ENCODE measurements at places on chromosomes 2 and 18.

GRCh38 chr2:80291656-80292055 is 12.9 kb downstream of the LRRTM1 start:
- DNase-seq = no peak

DNA sequence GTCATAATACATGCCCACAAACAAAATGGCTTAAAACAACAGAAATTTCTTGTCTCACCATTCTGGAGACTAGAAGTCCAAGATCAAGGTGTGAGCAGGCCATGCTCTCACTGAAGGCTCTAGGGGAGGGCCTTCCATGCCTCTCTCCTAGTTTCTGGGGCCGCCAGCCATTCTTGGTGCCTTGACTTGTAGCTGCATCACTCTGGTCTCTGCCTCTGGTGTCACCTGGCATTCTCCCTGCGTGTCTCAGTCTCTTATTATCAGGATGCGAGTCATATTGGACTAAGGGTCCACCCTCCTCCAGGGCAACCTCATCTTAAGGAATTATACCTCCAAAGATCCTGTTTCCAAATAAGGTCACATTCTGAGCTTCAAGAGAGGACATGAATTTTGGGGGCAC is 76.1 kb downstream of the KCNF1 start:
- no peak for DNase-seq

DNA sequence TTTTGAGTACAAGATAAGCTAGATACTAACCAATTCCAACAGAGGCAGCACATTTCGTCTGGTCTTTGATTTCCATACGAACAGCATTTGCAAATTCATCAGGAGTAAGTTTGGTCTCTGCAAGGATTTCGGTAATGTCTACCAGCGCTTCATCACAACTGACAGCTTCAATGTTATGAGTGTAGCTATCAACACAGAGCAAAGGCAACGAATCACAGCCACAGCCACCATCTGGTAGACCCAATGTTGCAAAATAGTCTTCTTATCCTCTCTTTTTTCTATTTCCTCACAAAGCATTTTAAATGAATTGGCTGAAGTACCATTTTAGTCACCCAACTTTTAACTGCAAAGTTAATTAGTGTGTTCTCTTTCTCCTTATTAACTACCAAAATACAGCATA is 68.3 kb downstream of the REV1 start:
- no peak for DNase-seq

GRCh38 chr2:20576598-20577115 is 74.2 kb downstream of the HS1BP3 start:
- no peak for DNase-seq

- no peak for DNase-seq
Observed at GRCh38 chr18:76975577-76976110, 153.3 kb downstream of the ZNF236 start.

DNA sequence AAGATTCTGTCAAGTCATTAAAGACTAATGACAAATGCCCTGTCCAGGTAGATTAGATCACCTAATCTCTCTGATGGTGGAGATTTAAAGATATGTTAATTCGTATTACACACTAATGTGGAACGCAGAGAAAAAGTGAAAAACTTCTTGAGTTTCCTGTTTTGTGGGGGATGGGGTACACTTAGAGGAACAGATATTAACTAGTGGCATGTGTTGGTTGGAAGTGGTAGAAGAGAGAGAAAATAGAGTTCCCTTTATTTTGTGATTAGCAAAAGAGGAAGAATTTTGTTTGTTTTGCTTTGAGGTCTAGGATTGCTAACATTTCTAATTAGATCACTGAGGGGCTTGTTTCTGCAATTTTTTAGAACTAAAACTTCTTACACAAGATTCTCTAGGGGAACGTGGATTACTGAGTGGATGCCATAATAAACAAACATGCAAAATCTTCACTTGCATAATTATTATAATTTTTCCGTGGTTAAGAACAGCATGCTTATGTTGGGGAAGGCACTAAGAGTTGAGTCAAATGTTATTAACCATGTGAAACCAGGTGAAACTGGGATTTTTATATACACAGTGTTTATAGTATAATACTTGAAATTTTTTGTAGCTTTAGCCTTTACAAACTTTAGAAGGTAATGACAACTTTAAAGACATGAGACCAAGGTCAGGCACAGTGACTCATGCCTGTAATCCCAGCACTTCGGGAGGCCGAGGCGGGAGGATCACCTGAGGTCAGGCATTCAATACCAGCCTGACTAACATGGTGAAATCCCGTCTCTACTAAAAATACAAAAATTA is 97.4 kb upstream of the STK17B start:
- no peak for DNase-seq

GRCh38 chr2:213065583-213066442 is 85.6 kb downstream of the IKZF2 start:
- DNase-seq = no peak

DNA sequence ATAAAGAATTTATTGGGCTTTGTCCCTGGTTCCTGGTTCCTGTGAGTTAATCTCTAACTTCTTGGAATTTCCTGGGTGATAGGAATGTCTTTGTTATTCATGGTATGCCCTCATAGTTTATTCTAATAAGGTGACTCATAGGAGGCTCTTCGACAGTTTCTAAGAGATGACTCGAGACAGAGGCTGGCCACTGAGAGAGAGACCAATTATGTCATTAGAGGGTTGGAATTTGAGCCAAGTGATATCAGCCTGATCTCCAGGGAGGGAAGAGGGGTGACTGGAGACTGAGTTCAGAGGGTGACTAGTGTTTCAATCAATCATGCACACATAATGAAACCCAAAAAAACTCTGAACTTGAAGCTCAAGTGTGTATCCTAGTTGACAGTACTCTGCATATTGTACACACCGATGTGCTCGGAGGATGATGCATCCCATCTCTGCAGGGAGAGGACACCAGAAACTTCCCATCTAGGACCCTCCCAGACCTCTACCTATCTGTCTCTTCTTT is 185.7 kb downstream of the MTCL1 start:
- no peak for DNase-seq

DNA sequence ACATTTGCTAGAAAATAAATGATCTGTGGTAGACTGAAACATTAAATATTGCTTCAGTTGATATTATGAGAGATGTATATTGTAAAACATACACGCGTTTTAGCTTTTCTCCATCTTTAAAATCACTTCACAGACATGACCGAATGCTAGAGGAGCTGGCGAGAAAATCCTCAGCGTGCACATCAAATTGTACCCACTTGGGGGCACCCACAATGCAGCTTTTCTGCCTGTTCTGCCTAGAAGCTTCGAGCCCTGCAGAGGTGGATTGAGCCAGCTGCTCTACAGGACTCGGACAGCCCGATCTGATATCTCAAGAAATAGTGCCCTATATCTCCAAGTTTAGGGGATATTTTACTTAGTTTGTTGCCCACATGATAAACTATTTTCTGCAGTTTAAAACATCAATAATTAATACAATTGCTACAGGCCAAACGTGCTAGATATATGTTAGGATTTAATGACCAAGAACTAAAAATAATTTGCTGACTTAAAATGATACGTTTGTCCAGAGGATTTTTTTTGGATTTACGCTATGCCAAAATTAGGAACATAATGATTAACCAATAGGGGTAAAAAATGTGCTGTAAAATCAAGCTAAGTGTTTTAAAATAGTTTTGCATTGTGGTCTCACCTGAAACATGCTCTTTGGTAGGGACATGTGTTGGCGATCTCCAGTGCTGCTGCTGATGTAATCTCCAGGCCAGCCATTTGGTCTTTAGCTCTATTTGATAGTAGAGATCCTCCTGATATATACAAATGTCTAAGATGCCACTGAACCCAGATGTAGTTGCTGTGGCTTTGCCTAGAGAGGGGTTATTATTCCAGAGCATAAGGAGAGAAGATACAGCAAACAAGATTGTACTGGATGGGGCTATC is 22.3 kb upstream of the ATP5MC3 start:
- DNase-seq = no peak

GRCh38 chr2:230408244-230408842 is 7.7 kb upstream of the SP100 start:
- DNase-seq = no peak

- no peak for DNase-seq
Observed at GRCh38 chr2:116809109-116809508, 1005.4 kb upstream of the DDX18 start.

- DNase-seq = no peak
Observed at GRCh38 chr2:1543776-1544477, 130.7 kb downstream of the TPO start.

DNA sequence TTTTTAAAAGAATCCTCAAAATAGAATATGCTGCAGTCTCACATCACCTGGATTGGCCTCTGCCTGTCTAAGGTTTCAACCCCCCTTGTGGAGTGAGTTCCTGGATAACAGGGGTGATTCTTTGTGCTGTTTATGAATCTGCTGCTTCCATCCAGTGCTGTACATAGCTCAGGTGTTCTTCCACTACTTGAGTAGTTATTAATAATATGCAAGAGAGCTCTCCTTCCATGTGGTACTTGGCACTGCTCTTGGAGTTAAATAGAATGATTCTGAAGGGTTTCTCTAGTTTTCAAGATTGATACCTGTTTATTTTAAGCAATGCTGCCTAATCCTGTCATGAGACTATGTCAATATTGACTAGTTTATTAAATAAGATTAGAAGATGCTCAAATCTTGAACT is 273.6 kb downstream of the RDH14 start:
- DNase-seq = no peak

- DNase-seq = no peak
Observed at GRCh38 chr2:19649785-19650380, 251.9 kb downstream of the TTC32 start.

DNA sequence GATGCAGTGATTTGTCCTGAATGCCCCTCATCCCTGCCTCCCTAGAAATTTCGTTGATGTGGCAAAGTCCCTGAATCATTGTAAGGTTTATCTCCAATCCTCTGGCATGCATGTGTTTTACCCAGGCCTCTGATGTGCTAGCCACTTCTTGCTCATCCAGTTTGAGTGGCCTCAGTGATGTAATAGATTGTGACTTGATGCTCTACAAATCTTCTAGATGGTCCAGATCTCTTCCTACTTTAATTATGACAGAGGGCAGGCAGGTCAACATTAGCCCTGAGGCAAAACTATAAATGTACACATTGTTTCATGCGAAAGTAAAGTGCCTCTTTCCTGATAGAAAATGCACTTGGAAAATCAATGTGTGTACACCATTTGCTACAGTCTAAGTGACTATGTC is 54.5 kb downstream of the LONRF2 start:
- no peak for DNase-seq

DNA sequence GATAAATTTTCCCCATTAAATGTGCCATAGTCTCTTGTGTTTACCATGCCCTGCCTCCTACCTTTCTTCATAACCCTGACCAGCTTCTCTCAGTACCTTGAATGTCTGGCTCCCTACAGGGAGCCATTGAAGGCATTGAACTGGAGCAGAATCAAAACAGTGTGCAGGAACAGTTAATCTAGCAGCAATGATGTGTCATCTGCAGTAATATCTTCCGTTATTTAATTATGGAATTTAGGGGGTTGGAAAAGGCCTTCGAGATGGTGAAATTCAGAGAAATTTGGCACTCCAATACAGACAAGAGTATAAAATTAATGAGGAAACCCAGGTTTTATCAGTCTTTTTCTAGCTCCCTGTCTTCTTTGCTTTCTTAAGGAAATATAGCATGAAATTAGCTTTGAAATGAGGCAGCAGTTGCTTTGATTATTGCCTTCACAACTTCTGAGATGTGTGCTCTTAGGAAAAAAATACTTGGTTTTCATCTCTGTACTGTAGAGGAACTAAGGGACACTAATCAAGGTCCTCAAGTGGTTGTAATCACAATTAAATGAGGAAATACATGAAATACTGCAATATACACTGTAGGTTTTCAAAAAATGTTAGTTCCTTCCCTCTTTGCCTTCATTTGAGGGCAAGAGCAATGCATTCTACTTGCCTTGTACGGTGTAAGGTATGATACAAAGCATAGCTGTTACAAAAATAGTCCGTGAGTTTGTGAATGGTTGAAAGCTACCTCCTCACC is 369.1 kb downstream of the SETBP1 start:
- no peak for DNase-seq

DNA sequence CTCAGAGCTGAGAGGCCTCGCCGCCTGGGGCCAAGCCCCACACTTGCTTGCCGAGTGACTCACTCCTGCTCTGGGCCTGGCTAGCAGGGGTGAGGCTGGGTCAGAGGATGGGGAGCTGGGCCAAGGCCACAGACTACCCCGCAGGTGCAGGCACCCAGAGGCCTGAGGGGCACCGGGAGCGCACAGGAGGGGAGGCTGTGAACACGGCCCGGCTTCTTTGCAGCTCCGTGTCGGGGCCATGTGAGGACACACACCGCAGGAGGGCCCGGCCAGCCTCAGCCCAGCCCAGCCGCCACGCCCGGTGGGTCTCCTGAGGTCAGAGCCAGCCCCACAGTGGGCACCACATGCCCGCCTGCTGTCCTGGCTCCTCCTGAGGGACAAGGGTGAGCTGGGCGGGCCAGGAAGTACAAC is 8.4 kb downstream of the GPC1 start:
- no peak for DNase-seq

DNA sequence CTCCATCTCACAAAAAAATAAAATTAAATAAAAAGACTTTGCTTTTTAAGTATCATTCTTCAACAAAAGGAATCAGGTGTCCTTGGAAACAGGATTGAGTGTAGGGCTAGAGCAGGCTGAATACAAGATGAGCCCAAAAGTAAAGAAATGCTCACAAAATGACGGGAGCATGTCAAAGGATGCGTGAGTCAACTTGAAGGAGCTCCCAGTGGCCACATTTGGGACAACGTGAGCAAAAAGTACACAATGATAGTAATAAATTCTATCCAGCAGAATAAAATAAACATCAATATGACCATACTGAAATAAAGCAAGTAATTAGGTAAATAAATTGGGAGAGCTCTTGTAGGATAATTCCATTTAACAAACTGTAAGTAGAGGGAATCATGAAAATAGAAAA is 220.7 kb downstream of the PHLPP1 start:
- DNase-seq = no peak

- DNase-seq = no peak
Observed at GRCh38 chr2:181485638-181485946, 28.4 kb downstream of the ITGA4 start.

DNA sequence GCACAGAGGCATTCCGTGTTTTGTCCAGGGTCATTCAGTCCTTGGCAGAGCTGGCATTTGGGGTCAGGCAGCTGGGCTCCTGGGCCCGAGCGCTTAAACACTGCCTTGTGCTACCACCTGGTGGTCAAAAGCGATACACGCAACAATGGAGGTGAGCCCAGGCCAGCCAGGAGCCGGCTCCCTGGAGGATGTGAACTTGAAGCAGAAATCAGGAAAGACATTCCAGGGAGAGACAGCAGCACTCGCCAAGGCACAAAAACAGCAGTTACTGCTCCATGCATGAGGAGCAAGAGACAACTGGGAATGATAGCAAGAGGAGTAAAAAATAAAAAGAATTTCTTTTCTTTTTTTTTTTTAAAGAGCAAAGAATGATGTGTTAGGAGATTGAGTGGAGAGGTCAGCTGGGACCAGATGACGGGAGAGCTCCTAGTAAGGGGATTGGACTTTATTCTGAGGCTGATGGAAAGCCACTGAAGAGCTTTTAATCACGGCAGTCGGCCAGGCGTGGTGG is 20.7 kb downstream of the SCYGR8 start:
- peak; percentile 29 for DNase-seq

DNA sequence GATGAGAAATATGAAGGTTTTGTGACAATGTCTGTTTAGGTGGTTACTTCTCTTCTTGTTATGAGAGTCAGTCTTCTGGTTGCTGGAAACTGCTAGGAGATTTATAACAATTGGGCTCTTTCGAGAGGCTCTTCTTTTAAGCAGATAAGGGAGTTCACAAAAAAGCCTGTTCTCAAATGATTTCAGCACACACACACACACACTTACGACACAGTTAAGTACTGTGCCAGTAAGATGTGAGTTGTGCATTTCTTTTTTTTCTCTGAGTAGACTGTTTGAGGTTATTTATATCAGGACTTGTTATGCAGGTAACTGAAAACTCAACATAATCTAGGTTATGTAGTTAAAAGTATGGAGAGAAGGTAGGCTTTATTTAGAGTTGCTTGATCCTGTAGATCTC is 49.8 kb downstream of the MSH2 start:
- DNase-seq = no peak
